ENCODE measurements at places on chromosomes 1 and 21.
A peak's percentile ranks its signal among the peaks of the same experiment; 100 is the strongest.

GRCh38 chr1:159081626-159082025, 5.1 kb upstream of the AIM2 start:
- no peak for DNase-seq

- no peak for DNase-seq
Observed at GRCh38 chr1:204358605-204359004, 1.1 kb downstream of the PLEKHA6 start.

DNA sequence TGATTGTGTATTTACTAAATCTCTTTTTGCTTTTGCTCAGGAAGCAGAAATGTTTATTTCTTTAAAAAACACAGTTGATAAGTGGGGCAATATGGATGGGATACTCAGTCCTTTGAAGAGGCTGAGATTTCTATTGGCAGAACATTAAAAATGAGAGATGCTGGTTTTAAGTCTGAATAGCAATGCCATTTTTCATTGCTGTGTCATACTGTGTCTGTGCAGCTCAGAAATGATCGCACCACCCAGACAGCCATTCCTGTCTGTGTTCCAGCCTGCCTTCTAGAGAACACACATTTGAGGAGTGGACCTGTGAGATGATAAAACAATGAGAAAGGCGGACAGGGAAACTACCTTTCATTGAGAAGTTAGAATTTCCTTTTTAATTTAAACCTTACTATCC, 231.2 kb upstream of the USP24 start:
- DNase-seq: no peak

GRCh38 chr1:200837931-200838571, 34.7 kb upstream of the GPR25 start:
- DNase-seq: peak; percentile 6

DNA sequence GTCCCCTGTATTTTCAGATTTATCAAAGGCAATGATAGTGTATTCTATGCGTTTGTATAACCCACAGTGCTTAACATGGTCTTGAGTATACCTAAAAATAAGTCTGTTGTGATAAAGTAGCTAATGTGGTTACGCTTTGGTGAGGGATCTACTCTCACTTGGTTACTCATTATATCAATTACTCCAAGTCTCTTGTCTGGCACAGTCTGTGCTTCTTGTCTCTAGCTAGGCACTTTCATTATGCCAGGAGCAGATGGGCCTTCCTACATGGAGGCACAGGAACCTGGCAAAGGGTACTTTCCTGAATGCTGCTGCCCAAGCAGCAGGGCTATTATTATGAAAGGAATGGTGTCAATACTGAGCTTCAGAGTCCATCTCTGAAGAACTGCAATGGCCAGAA, 4.2 kb upstream of the PTPN22 start:
- DNase-seq: no peak

DNA sequence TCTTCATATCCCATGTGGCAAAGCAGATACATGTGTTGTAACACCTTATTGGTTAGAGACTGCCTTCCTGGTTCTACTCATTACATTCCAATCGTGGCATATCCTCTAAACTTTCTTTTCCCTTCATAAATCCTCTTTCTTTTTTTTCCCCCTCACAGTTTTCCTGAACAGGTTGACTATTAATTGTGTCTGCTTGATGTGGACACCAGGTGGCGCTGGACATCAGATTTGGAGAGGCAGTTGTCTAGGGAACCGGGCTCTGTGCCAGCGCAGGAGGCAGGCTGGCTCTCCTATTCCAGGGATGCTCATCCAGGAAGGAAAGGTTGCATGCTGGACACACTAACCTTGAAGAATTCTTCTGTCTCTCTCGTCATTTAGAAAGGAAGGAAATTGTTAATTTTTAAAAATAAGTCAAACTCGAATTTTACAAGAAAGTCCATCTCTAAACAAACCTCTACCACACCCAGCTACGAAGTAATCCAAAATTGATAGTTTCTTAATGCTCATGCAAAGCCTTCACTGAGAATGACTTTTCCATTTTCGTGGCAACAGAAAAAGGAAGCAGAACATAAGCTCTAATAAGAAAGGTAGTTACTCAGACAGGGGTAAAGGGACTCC, 59.4 kb upstream of the ASB17 start:
- DNase-seq: peak; percentile 49

GRCh38 chr1:83694449-83694848, 304.5 kb downstream of the TTLL7 start:
- no peak for DNase-seq

GRCh38 chr1:25194572-25195020, 37.7 kb downstream of the SYF2 start:
- peak; percentile 34 for DNase-seq

GRCh38 chr1:43797891-43798290, 90.6 kb downstream of the ST3GAL3 start:
- no peak for DNase-seq

DNA sequence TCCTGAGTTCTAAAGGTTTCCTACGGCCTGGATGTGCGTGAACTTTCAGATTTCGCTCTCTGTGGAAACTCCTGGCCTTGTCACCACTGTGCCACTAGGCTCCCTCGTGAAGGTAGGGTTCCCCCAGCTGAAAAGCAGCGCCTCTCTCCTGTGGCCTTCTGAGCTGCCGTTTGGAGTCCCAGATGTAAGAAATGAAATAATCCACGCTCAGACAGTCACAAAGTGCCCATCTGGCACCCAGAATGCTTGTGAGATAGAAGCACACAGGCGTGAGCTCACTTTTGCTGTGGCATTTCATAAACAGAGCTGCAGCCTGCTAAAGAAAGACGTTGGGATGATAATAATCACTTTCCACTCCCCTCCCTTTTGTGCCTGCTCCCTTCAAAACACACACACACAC, 65.8 kb downstream of the LMO4 start:
- DNase-seq: no peak

GRCh38 chr1:54989968-54990810, 8.5 kb upstream of the BSND start:
- no peak for DNase-seq

- no peak for DNase-seq
Observed at GRCh38 chr1:239771550-239771949, 320.1 kb upstream of the FMN2 start.

GRCh38 chr1:163583661-163584181, 262.0 kb downstream of the NUF2 start:
- peak; percentile 22 for DNase-seq

- no peak for DNase-seq
Observed at GRCh38 chr1:55010887-55011217, 12.1 kb downstream of the BSND start.

DNA sequence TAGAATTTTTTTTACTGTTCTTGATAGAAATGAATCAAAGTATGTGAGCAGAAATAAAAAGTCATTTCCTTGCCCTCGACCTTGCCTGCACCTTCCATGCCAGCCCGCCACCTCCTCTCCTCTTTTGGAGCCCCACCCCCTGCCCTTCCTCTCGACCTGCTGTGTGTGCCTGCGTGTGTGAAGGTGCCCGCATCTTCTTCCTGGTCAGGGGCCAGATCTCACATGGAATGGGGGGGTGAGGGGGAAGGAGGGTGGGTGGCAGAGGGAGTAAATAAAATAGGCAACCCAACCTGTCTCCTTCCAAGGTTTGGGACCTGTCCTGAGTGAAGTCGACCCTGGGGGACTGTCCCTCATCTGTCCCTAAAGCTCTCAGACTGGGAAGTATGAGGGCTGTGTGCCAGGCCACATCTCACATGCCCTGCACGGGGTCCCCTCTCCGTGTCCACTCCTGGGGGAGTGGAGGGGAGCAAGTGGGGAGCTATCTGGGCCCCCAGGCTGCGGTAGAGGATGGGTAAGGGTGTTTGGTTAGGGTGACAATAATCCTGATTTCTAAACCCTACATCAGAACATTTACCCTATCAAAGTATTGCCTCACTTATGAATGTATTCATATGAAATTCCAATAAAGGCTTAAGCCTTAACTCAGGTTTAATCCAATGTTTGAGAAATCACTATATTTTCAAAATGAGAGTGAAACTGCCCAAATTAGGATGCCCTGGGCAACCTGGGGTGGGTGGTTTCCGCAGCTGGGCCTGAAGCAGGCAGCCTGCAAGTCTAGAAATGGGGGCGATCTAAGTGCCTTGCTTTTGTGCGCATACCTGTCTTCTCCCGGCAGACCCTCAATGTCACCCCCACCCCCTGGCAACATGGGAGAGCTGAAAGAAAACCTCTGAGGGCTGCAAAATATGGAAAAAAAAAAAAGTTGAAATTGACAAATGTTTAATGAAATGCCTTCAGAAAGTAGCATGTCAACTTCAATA, 15.4 kb downstream of the AMPD2 start:
- DNase-seq: no peak

- DNase-seq: no peak
Observed at GRCh38 chr1:47216278-47217059, 15.6 kb downstream of the TAL1 start.

GRCh38 chr1:204751883-204752687, 66.5 kb upstream of the LRRN2 start:
- no peak for DNase-seq

- no peak for DNase-seq
Observed at GRCh38 chr1:150385537-150386445, 21.8 kb downstream of the RPRD2 start.

DNA sequence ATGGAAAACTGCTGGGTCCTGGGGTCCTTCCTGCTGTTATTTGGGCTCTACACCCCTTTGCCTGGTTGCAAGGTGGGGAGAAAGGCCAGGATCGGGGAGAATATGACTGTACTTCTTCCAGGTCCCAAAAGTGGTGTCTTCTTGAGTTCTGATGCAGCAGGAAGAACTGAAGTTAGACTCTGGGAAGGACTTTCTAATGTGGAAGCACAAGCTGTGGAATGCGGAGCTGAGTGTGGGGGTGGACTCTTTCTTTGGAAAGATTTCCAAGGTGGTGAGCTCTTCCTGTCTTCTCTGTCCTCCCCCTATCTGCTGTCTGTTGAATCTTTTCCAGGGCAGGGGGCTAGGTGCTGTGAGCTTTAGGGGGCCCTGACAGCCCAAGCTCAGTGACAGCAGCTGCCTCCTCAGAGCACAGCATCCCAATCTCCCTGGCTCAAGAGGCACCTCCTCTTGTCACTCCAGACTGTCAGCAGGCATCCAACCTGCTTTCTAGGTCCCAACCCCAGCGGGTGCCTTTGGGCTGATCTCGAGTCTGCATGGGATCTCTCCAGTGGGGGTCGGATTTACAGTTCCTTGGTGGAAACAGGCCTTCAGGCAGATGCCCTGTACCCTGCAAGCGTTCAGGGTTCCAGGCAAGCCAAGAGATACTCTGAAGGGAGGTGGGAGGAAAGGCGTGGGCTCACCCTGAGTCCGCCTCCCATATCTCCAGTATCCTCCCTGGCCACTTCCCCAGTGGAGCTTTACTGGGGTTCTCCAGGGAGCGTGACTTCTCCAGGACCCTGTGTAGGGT, 23.2 kb downstream of the ADORA1 start:
- DNase-seq: no peak

- no peak for DNase-seq
Observed at GRCh38 chr1:155329980-155330598, 9.4 kb downstream of the RUSC1 start.

DNA sequence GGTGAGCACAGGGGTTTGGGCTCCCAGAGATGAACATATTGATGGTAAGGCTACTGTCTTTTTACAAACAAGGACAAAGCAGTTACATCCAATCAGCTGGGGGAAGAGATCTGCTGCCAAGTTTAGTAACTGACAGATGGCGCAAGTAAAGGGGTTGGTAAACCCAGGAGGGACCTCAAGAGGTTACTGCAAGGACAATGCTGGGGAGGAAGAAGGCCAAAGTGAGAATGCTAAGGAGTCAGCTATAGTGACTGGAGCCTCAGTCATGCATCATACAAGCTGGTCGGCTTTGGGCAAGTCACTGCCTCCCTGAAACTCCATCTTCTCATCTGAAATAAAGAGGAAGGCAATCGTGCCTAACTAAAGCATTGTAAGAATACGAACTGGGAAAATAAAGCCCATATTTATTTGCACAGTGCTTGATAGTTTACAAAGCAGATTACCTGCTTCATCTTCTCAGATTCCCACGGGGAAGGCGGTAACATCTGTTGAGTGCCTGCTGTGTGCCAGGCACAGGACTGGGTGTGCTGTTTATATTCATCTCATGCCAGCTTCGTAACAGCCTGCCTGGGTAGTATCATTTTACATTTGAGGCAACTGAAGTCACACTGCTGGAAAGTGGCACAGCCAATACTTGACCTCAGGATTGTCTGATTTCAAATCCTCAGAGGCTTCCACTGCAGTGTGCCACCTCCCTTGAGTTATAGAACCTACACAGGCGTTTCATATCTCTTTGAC, 114.8 kb downstream of the BEND5 start:
- DNase-seq: no peak

DNA sequence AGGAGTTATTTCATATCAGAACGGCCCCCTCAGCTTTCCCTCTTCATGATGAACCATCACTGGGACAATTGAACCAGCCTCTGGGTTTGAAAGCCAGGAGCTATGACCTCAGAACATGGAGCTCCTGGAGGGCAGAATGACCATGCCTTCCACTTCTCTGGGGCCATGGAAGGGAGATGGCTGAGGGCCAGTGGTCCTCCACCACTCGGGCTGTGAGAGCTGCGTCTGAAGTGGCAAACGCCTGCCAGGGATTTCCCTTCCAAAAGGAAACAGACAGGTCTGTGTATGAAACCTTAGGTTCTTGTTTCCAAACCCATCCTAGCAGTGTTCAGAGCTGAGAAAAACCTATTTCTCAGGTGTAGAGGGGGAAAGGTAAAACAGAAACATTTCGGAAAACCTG, 22.5 kb downstream of the PKP1 start:
- DNase-seq: no peak

GRCh38 chr1:57424231-57425027, 569 bp upstream of the DAB1 start:
- DNase-seq: no peak

- DNase-seq: no peak
Observed at GRCh38 chr1:188249811-188250210, 1421.1 kb downstream of the PLA2G4A start.

DNA sequence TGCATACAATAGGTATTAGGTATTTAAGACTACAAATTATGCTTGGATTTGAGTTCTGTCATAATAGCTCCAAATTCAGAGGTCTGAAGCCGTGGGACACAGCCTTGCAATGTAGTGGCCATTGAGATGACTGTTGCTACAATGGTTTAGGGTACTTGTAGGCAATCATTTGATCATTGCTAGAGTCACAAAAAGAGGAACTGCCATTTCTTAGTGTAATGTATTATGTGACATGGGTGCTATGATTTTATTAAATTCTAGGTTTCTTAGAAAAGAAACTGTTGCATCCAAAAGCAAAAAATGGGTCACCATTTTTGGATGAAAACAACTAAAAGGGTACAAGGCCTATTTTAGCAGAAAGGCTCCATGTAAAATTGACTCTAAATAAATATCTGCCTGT, 129.9 kb upstream of the ZNF644 start:
- no peak for DNase-seq

- DNase-seq: no peak
Observed at GRCh38 chr1:237227476-237227875, 185.5 kb downstream of the RYR2 start.

DNA sequence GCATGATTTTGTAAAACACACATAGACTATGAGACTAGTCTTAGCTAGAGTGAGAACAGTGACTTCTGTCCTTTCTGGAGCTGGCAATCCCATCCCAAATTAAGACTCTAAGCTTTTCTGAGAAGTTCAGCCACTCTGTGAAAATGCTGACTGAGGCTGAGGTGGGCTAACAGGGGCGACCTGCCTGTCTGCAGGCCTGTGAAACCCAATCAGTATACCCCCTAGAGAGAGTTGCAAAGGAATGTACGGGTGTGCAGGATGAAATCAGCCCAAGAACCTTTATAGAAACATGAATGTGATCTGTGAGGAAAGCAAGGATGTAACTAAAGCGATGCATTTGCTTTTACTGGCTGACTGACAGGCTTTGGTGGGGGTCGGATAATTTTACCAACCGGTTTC, 16.0 kb upstream of the TBX15 start:
- no peak for DNase-seq

Measured in retinal pigment epithelial cell (primary cell).